ENCODE measurements at places on chromosomes 2 and 18.

DNA sequence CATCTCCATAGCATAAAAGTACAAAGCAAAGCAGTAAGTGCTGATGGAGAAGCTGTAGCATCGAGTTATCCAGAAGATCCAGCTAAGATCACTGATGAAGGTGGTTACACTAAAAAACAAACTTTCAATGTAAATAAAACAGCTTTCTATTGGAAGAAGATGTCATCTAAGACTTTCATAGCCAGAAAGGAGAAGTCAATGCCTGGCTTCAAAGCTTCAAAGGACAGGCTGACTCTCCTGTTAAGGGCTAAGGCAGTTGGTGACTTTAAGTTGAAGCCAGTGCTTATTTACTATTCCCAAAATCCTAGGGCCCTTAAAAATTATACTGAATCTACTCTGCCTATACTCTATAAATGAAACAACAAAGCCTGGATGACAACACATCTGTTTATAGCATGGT lies 44.0 kb downstream of the METTL8 start:
- DNase-seq, result no peak

GRCh38 chr2:218375212-218375611 lies 6.9 kb upstream of the SLC11A1 start:
- no peak for DNase-seq

- no peak for DNase-seq
Measured at GRCh38 chr2:8264981-8265380, 416.9 kb upstream of the ID2 start.

GRCh38 chr2:55902971-55903370 lies 20.6 kb downstream of the EFEMP1 start:
- DNase-seq, result no peak

GRCh38 chr18:47143899-47144485 lies 6.3 kb downstream of the HDHD2 start:
- no peak for DNase-seq

- no peak for DNase-seq
Measured at GRCh38 chr2:236827997-236828396, 257.7 kb upstream of the COPS8 start.

GRCh38 chr2:237859082-237859433 lies 365 bp upstream of the RAMP1 start:
- no peak for DNase-seq

DNA sequence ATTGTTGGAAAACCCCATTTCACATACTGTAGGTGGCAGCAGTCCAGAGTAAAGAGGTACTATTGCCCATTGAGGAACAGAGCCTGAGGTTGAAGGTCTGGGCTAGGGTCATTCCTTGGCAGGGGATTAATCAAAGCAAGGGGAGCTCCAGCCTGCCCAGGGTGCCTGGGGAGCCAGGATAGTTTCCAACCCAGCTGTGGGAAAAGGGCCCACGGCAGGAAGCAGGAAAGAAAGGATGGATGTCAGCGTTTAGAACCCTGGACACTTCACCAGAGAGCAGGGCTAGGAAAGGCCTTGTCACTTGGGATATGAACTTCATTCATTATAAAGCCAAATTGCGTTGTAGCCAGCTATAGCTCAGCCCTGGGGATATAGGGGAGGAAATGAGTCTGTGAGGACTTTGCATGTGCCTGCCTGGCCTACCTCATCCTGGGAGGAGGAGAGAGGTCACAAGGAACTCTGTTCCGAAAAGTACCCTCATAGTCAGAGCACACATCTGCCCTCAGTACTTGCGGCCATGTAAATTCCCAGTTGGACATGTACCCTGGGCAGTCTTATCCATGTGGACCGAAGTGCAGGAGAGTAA lies 140.2 kb upstream of the COPS8 start:
- no peak for DNase-seq

- DNase-seq, result no peak
Measured at GRCh38 chr2:96927405-96928171, 57.7 kb upstream of the SEMA4C start.

DNA sequence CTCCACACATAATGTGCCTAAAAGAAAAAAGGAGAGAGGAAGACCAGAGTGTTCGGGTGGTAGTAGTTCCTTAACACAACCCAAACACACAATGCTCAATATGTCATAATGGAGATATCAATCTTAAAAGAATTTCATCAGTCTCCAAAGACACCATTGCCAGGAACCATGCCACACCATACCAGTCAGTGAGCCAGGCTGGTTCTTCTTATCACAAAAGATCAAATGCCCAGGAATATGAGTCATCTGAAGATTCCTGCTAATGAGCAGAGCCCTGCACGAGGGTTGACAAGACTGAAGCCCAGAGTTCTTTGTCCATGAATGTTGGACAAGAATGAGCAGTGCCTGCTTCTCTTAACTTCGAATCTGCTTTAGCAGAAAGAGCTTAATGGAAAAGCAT lies 262.3 kb downstream of the ZNF516 start:
- no peak for DNase-seq

GRCh38 chr2:212484563-212485080 lies 54.0 kb downstream of the ERBB4 start:
- DNase-seq, result no peak

DNA sequence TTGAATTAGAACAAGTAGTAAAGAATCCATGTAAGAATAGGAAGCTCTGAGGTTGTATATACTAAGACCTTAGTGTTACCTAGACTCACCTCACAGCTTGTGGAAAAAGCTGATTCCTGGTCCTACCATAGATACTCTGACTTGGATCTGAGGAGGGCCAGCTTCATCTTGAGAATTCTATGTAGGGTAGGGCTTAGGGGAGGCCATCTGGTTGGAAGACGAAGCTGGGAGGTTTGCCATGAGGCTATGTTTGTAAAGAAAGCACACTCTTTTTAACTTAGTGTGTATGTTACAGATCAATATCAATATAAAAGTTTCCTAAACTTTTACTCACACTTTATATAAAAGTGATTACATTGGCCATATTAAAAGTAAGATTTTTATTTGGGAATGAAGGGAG lies 77.1 kb upstream of the GALNT5 start:
- DNase-seq, result no peak

DNA sequence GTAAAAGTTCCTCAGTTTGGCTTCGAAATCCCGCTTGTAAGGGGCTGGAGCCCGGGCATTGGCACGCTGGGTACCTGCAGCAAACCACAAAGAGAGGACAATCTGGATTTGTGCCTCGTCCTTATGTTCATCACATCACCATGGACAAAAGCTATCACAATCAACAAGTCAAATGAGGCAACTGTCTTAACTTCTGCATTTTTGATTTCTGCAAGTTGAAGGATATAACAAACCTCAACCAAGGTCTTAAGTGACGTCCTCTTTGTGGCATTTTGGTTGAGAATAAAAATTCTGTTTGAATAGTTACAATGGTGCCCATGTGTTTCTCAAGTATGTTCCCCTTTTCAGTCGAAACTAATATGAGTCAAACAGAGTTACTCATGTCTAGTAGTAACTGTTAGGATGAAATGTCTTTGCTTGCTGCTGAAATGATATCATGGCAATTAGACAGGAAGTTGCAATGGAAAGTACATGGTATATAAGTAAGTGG lies 70.8 kb upstream of the STK17B start:
- peak; percentile 48 for DNase-seq

GRCh38 chr2:109343460-109343859 lies 214.5 kb downstream of the SH3RF3 start:
- DNase-seq, result no peak

GRCh38 chr2:120754067-120754960 lies 18.6 kb downstream of the GLI2 start:
- no peak for DNase-seq

DNA sequence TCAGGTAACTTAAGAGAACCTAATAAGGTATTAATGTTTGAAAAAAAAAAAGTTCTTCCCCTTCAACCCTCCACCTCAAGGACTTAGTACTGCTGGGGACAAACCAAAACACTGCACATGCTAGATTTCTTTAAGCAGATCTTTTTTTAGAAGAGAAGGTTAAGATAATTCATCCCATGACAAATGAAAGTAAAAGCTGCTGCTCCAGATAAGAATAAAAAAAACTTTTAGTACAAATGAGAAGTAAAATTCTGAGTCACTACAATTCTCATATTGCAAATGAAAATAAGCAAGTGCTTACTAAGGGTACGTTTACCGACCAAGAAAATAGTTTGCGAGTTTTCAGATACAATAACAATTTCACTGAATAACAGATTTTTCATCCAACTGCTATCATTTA lies 8.9 kb downstream of the STAM2 start:
- DNase-seq, result no peak

- no peak for DNase-seq
Measured at GRCh38 chr2:8984855-8985254, 18.6 kb downstream of the MBOAT2 start.

- no peak for DNase-seq
Measured at GRCh38 chr2:123157016-123157415, 868.1 kb upstream of the CNTNAP5 start.

GRCh38 chr2:75375646-75376582 lies 176.6 kb upstream of the TACR1 start:
- no peak for DNase-seq

GRCh38 chr2:131112529-131112928 lies 7.4 kb downstream of the PLEKHB2 start:
- DNase-seq, result peak; percentile 64

DNA sequence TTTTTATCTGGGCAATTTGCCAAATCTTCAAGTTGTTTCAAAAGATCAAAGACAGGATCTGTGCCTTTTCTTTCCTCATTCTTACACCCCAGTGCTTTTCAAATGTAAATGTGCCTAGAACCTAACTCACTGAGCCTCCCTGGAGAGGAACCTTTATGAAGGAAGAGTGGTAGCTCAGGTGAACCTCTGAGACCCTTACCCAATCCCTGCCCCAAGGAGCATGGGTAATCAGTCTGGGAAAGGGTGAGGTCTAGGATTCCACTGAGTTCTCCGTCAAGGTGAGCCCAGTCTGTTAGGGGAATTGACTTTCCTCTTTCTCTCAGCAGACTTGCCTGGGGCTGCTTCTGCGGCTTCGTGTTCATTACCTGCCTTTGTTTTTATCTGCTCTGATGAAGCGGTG lies 88.1 kb upstream of the MAP4K4 start:
- DNase-seq, result no peak

DNA sequence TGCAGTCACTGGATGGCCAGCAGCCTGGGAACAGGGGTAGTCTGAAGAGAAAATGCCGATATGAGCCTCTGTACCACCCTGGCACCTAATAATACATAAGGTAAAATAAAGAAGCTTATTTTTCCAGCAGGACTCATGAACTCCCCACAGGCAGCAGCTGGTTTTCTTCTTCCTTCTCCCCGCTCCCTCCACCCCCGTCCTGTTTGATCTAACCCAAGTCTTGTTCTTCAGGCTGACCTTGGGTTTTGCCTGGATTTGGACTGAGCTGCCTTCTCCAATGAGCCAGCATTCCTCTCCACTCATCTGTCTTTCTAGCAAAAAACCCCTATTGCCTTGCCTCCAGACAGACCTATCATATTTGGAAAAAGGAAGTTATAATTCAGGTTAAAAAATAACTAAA lies 111.8 kb downstream of the CELF4 start:
- no peak for DNase-seq

GRCh38 chr2:206143451-206143850 lies 15.8 kb downstream of the NDUFS1 start:
- DNase-seq, result no peak

- no peak for DNase-seq
Measured at GRCh38 chr18:35114305-35114704, 73.1 kb downstream of the MAPRE2 start.

DNA sequence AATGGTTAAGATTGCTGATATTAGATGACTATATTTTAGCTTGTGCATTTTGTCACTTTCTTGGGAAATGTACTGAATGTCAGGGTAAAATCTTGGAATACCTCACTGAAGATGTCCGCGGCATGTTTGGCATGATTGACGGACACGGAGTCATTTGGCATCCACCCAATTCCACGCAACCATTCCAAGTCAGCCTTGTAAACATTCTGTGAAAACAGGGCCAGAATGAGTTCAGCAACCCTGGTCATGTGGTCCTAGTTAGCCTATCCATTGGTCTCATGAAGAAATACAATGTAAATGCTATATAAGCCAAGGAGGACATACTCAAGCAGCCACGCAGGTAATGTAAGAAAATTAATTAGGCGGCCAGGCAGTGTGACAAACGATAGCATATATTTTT lies 159.5 kb downstream of the RIF1 start:
- no peak for DNase-seq

GRCh38 chr2:75342504-75343175 lies 143.3 kb upstream of the TACR1 start:
- DNase-seq, result no peak

- no peak for DNase-seq
Measured at GRCh38 chr2:74099835-74100234, 47.9 kb downstream of the BOLA3 start.

GRCh38 chr2:233003658-233004555 lies 9.1 kb downstream of the NGEF start:
- DNase-seq, result no peak

- DNase-seq, result no peak
Measured at GRCh38 chr2:23241121-23241520, 143.9 kb upstream of the KLHL29 start.

DNA sequence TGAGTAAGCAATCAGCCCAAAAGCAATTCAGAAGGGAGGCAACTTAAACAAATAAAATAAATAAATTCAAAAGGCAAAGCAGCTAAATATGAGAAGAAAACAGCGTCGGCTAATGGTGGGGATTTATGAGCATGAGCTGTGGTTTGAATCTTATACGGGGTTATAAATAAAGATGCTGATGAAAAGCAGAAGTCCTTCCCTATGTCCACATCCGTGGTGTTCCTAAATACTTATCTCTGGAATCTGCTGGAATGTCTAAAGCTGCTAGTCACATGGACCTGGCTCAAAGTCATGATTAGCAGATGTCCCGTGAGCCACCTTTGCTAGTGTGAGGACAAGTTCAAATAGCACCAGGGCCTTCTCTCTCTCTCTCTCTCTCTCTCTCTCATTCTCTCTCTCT lies 33.8 kb downstream of the SMIM21 start:
- DNase-seq, result no peak

DNA sequence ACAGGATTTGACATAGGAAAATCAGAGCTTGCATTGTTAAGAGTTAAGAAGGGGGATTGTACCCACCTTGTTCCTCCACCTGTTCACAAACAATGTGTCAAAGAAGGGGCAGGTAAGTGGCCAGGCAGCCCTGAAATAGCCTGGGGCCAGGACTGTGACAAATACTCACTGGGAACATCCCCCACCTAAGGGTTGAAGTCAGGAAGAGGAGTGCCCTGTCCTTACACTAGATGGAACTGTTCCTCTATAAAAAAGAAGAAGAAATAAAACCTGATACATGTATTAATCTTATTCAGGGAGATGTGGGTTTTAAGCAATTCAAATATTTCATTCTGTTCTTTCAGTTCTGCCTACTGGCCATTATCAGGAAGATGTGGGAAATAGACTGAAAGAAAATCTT lies 41.9 kb downstream of the TACR1 start:
- DNase-seq, result no peak

- DNase-seq, result no peak
Measured at GRCh38 chr2:35820391-35820790, 535.2 kb upstream of the CRIM1 start.

GRCh38 chr18:62715759-62716615 lies 646 bp downstream of the PHLPP1 start:
- DNase-seq, result no peak

- peak; percentile 24 for DNase-seq
Measured at GRCh38 chr2:230721712-230722111, 9.1 kb downstream of the CAB39 start.

- no peak for DNase-seq
Measured at GRCh38 chr2:237341872-237342271, 72.1 kb downstream of the COL6A3 start.
